ENCODE measurements at places on chromosomes 1 and 21.
A peak's percentile ranks its signal among the peaks of the same experiment; 100 is the strongest.

GRCh38 chr21:37413553-37414291, 47.1 kb downstream of the DYRK1A start:
- DNase-seq = no peak

GRCh38 chr1:10880063-10880462, 83.6 kb upstream of the CASZ1 start:
- DNase-seq = no peak

GRCh38 chr1:156697481-156697880, 7.9 kb downstream of the CRABP2 start:
- no peak for DNase-seq

GRCh38 chr1:168102487-168102886, 34.2 kb downstream of the GPR161 start:
- no peak for DNase-seq

DNA sequence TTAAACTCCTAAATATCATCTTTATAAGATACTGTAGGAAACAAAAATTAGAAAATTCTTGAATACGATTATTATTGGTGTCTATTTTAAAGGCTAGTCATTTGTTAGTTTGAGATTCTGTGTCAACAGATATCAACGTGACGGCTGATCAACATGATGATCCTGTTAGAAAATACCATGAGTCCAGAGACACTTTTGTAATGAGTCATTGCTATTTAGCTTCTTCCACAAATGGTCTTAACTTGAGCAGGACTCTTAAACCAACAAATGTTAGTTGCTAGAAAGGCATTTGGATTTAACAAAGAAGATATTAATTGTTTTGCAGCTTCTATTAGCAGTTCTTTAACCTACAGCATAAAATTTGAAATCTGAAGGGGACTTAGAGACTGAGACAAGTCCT, 131.2 kb downstream of the TGFB2 start:
- DNase-seq = no peak

DNA sequence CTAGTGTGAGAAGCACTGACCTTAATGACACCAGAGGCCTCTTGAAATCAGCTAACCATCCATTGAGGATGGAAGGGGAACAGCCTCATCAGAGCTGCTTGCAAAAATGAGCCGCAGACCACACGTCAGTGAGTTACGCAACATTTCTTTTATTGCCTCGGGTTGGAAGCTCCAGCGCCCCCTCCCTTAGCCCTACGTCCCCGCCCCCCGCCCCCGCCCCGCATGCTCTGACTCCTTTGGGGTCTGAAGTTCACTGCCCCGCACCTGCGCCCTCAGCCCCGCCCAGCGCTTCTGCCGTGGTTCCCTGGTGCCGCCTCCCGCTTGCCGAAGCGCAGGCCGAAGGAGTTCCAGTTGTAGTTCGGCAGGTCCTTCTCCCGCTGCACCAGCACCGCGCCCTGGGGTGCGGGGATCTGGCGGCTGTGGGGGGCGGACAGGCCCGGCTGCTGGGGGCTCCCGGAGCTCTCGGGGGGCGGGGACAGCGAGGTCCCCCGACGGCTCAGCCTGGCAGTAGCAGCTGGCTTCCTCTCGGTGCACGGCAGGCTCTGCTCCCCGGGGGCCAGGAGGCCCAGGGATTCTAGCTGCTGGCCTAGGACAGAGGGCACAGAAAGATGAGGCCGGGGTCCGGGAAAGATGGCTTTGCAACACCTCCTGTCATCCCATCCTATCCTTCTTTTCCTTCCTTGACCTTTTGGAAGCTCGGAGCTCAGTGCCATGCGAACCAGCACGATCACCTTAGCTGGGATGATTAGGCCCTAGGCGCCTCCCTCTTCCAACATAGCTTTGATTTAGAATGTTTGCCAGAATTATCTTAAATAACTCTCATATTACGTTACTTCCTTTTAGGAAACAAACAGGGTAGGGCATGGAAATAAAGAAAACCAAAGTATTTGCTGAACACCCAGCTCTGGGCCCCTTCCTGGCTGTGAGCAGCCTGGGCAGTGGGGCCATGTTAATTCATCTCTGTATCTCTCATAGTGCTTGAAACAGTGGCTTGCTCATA, 5.8 kb downstream of the KISS1 start:
- DNase-seq = no peak

GRCh38 chr1:27397749-27398148, 5.3 kb downstream of the GPR3 start:
- no peak for DNase-seq

GRCh38 chr21:36769051-36769839, 70.3 kb downstream of the SIM2 start:
- DNase-seq = no peak

- DNase-seq = no peak
These were observed 5.8 kb upstream of the PAQR7 start for GRCh38 chr1:25881266-25881665.

DNA sequence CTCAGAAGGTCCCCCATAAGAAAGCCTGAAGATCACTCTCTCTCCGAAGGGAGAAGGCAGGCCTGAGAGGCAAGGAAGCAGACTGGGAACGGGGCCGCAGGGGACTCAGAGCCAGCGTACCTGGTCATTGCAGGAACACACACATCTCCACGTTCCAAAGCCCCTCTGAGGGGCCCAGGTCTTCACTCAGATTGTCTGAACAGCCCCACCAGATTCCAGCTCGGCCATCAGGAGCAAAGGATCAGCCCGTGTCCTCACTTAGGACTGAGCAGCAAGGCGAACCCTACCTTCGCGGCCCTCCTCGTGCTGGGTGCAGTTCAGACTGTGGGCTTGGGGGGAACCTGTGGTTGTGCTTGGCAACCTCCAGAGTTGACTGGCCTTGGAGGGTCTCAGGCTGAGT, 43.9 kb upstream of the SOX13 start:
- no peak for DNase-seq

- no peak for DNase-seq
These were observed 88.2 kb downstream of the ZSCAN20 start for GRCh38 chr1:33560680-33561079.

- DNase-seq = no peak
These were observed 52.2 kb downstream of the TRAF5 start for GRCh38 chr1:211378844-211379243.

DNA sequence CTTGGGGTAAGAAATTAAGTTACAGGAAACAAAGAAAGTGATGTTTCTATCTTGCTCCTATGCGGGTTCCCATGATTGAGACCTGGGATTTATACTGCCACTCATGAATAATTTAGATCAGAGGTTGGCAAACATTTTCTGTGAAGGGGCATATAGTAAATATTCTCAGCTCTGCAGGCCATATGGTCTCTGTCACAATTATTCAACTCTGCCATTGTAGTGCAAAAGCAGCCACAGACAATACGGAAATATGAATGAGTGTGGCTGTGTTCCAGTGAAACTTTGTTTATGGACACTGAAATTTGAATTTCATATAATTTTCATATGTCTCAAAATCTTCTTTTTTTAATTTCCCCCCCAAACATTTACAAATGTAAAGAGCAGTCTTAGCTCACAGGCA, 127.2 kb downstream of the FOXD2 start:
- no peak for DNase-seq

GRCh38 chr21:35963920-35964451, 96.3 kb downstream of the SETD4 start:
- DNase-seq = peak; percentile 48

GRCh38 chr1:192080684-192081083, 77.6 kb upstream of the RGS18 start:
- no peak for DNase-seq

DNA sequence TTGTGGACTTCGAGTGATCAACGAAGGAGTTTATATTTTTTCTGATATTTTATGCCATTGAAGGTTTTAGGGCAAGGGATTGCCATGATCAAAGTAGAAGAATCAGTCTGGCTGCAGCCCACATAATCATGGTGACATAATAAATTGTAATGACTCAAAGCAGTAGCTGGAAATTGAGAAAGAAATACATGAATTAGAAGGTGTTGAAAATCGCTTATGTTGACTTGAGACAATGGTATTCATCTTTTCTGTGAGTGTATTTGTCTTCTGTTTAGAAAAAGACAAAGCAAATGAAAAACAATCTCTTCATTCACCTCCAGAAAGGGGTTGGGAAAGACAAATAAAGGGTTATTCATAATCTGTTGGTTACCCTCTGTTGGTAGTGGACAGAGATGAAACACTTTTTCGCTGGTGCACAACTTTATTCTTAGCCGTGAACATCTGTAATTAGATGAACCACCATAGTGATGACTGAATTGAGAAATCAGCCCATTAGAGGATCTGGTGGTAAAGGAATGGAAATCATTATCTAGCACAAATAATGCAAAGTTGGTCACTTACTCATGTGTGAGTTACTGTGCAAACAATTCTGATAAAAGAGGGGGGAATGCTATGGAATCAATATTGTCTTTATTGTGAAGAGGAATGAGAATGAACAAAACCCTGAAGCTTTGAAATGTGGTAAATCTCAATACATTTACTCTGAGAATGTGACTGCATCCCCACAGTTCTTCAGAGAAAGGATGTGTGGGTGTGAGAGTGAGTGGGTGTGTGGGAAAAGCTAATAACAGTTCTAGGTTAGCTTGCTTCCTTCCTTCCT, 121.8 kb downstream of the NTNG1 start:
- DNase-seq = no peak

DNA sequence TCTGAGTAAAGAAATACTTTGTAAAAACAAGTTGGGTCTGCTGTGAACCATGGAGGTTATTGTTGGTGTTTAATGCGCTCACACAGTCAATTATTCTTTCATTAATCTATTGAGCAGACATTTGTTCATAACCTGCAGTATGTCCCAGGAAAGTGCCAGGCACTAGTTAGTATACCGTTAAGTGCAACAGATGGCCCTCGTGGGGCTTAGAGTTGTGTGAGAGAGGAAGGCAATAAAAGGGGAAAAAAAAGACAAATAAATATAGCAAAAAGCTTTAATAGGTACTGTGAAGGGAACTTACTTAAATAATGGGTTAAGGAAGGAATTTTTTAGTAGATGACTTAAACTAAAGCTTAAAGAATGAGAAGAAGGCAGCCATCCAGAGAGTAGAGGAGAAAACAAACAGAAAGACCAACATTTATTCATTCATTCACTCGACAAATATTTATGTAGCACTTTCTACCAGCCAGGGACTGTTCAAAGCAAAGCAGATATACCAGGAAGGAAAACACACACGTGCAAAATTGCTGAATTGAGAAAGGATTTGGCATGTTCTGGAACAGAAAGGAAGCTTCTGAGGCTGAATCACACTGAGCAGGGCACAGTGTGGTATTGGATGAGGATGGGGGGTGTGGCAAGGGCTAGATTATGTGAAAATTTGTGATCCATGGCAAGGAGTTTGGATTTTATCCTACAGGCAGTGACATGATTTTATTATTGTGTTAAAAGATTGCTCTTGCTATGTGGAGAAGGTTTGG, 296.1 kb upstream of the SGIP1 start:
- no peak for DNase-seq

DNA sequence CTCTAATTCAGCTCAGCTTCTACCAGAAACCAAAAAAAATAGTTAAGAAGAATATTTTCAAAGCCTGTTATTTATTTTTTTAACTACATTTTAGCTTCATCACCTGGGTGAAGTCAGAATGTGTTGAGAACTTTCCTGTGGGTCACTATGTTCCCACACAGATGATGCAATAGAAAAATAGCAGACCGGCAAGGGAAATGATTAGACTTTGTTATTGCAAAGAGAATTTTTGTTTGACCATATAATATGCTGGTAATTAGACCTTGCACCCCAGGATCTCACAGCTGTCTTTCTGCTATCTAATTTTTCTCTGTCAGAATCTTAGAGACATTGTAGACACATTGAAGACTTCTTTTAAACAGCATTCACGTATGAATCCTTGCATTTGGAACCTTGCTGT, 299.3 kb downstream of the TBX15 start:
- no peak for DNase-seq

- no peak for DNase-seq
These were observed 5.4 kb downstream of the CDKN2C start for GRCh38 chr1:50975436-50975835.

DNA sequence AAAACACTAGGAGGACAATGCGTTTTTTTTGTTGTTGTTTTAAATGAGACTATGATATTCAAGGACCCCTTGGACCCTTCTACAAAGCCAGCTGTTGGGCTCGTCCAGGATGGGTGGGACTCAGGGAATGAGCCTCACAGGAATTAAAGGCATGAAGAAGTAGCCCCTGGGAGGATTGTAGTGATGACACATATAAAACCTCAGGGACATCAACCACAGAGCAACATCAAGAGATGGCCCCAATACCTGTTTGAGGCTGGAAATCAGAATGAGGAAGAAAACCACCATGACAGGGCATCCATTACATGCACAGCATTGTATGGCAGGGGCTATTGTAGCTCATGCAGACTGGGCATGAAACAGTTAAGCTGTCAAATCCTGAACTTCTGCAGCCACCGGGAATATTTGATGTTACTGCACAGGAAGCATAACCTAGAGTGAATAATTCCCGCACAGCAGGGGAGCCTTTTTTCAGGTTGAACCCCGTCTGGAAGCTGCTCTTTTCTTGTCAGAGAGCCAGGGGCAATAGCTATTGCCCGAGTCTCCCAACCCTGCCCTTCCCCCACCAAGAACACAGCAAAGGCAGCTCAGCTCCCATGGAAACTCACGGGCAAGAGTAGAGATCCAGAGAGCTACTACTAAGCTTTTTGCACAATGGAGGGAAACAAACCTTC, 140.2 kb upstream of the FGGY start:
- peak; percentile 11 for DNase-seq

- DNase-seq = no peak
These were observed 49.8 kb downstream of the PGBD5 start for GRCh38 chr1:230376296-230376695.

GRCh38 chr1:23423415-23424292, 894 bp downstream of the TCEA3 start:
- no peak for DNase-seq

DNA sequence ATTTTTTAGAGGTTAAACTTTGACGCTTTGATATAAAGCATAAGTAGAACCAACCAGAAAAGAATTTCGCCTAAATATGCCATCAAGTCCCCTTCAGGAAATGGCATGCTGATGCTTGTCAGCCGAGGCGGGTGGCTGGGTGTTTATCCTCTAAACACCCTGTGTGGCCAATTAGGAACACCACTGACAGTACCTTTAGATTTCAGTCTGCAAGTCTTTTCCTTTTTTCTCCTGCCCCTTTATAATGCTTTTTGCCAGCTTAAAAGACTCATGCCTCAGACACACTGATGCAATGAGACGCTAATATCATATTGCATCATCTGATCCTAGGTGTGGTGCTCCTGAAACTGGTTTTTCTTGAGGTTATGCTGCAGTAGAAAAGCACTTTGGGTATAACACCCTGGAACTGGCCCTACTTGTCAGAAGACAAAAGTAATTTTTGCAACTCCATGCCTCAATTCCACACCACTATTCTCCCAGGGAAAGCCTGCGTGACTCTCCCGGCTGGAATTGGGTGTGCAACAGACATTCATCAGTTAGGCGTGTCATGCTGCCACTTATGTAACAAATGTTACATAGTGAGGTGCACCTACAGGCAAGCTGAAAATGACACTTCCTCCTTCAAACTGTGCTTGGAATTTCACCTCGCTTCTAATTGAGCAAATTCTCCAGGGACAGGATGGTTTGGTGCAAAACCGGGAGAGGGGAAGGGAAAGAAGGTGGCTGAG, 2.0 kb upstream of the RCC2 start:
- no peak for DNase-seq

DNA sequence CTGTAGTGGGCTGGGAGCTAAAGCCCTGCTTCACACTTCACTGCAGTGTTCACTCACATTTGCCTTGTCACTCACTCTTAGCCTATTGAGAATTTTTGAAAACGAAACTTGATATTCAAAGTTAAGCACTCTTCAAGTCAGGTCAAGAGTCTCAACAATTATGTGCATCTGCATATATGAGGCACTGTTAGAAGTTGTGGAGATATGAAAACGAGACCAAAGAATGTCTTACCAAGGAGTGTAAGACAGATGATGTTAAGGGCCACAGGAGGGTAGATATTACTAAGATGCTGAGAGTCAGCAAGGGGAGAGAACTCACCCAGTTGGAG, 64.7 kb upstream of the GJA8 start:
- DNase-seq = no peak

Data from SK-N-DZ (cell line).